Glutamatergic neuron (in vitro differentiated cells): ENCODE measurements at places on chromosomes 7 and 10. TPM values are rescaled to one million over a fixed set of nuclear protein-coding genes. Genes with fewer than 3 reads are reported as not detected.

- no peak overlapping the region for H3K27ac ChIP-seq
- H3K4me1 ChIP-seq: peaks cover 12% of the 10 kb centered on the region
- peaks cover 7% of the 10 kb centered on the region for H3K36me3 ChIP-seq
These were observed 21.6 kb downstream of the OGDHL start for GRCh38 chr10:49740346-49741107.

DNA sequence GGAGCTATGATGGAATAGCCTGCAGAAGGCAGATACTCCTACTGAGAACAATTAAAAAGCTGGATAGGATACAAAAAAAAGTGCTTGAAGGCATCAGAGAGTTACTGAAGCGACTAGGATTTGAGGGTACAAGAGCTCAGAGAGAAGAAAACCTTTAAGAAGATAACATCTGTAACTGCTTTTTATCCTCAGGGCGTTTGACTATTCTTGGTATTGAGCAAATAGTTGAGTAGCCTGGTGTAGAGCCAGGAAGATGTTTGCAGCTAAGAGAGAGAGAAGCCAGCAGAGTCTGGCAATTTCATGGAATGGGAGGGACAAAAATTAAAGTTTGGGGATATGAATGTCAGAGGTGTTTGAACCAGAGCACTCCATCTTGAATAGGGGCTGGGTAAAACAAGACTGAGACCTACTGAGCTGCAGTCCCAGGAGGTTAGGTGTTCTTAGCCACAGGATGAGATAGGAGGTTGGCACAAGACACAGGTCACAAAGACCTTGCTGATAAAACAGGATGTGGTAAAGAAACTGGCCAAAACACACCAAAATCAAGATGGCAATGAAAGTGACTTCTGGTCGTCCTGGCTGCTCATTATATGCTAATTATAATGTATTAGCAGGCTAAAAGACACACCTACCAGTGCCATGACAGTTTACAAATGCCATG lies 428.8 kb downstream of the SH2D4B start:
- no peaks in the 10 kb centered on the region for H3K4me1 ChIP-seq
- no peak overlapping the region for H3K27ac ChIP-seq

DNA sequence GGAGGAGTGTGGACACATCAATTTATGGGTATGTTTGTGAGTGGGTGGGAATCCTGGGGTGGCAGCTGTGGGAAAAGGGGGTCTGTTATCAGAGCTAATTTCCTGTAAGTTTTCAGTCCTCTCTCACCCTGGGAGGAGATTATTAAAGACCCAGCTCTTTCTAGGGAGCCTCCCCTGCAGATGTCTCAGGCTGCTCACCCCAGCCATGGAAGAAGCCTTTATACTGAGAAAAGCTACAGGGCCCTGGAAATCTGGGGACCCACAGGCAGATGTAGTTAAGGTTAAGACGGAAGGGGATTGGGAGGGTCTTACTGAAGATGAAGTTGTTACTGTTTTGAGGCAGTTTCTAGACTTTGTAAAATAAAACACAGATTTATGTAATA lies 4.6 kb downstream of the ZNF680 start:
- DNase-seq: no peak
- peaks cover 6% of the 10 kb centered on the region for H3K27me3 ChIP-seq
- peak overlapping the region; percentile 87 for H3K27ac ChIP-seq
- peak overlapping the region; percentile 55 for H3K4me3 ChIP-seq

GRCh38 chr7:121081327-121081936 lies 92.9 kb downstream of the CPED1 start:
- no peaks in the 10 kb centered on the region for H3K36me3 ChIP-seq
- DNase-seq: no peak
- no peak overlapping the region for H3K27ac ChIP-seq
- H3K27me3 ChIP-seq: no peaks in the 10 kb centered on the region

DNA sequence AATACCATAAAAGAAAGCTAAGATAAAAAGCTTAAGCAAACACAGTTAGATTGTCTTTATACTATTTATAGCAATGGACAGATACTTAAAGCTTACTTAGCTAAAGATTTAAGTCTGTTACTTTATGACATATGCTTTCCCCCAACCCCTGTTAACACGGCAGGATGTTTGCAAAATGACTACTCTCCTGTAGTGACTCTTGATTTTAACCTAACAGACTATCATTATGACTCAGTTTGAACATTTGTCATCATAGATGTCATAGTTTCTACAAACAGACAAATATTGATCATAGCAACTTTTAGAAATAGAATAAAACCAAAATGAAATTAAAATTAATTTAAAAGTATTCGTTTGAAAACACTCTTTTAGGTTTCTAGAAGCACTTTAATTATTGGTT lies 7.8 kb upstream of the COMMD3 start:
- H3K27ac ChIP-seq: no peak overlapping the region
- no peaks in the 10 kb centered on the region for H3K27me3 ChIP-seq
- no peak overlapping the region for H3K4me3 ChIP-seq

- peaks cover 19% of the 10 kb centered on the region for H3K27me3 ChIP-seq
- no peak for DNase-seq
- H3K4me1 ChIP-seq: peaks cover 53% of the 10 kb centered on the region
These were observed 24.1 kb downstream of the AGAP3 start for GRCh38 chr7:151110236-151110940.

DNA sequence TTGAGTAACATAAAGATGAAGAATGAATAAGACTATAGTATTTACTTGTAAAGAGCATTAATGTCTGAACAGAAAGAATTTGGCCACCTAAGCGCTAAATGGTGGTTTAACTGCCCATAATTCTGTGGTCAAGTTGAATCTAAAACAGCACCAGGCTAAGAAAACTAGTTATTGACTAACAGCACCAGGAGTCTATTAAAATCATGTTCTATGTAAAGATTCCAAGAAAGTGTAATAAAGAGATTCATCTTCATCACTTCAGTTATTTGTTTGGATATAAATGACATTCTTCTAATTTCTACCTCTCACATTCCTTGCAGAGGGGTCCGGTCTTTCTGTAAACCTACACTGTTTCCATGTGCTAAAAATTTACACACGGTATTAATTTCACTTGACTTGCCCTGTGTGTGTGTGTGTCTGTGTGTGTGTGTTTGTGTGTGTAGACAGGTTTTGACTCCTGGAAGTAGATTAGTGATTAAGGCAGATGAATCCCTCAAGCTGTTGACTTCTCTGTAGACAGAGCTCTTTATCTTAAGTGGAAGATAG lies 84.4 kb downstream of the KLF6 start:
- DNase-seq: no peak
- H3K27ac ChIP-seq: no peak overlapping the region
- H3K4me3 ChIP-seq: no peak overlapping the region
- no peaks in the 10 kb centered on the region for H3K36me3 ChIP-seq
- peaks cover 2% of the 10 kb centered on the region for H3K4me1 ChIP-seq
- H3K27me3 ChIP-seq: peaks cover 1% of the 10 kb centered on the region

DNA sequence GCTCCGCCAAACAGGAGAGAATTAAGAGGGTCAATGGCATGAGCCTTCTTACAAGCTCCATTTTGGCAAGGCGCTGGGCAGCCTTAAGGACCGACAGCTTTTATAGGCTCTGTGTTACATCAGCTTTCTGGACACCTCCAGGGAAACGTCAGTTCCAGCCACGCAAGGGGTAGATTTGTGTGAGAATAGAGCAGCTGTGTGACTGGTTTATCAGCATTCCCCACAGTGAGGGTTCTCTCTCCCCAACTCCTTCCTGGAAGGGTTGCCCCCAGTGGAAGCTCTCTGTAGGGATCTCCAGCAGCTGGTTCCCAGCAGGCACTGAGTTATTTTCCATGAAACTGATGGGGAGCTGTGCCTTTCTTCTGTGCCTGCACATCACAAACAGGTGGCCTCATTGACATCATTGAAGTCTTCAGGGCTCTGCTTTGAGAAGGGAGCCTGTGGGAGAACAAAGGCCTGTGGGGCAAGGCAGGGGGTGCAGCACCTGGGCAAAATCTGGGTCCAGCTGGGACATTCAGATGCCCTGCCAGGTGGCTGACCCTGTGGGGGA lies at the start of gene CUZD1:
Gene CUZD1 (minus strand): TSS at position 75 of the 550 bp plus-strand sequence. CDS start 14 bp downstream, at position 61.
- no peak for DNase-seq
- peaks cover 6% of the 10 kb centered on the region for H3K4me1 ChIP-seq
- peaks cover 9% of the 10 kb centered on the region for H3K36me3 ChIP-seq
- no peak within 1 kb of the TSS for H3K27ac ChIP-seq

DNA sequence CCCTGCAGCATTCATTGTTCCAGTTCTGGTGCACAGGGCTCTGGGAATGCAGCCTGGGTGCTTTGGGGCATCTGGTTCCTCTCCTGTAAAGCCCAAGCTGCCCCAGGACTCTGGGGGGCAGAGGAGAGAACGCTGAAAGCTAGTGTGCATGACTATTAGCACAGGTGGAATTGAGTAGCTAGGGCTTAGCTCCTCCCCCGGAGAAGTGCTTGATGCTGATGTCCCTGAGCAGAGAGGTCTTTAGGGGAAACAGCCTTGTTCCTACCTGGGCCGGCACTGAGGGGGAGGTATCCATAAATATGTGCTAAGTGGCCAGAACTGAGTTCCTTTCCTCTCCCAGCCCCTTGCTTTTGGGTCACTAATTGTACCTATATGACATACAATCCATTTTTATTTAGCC lies 3.9 kb downstream of the ADCY1 start:
- H3K27me3 ChIP-seq: peaks cover 11% of the 10 kb centered on the region
- no peak for DNase-seq

DNA sequence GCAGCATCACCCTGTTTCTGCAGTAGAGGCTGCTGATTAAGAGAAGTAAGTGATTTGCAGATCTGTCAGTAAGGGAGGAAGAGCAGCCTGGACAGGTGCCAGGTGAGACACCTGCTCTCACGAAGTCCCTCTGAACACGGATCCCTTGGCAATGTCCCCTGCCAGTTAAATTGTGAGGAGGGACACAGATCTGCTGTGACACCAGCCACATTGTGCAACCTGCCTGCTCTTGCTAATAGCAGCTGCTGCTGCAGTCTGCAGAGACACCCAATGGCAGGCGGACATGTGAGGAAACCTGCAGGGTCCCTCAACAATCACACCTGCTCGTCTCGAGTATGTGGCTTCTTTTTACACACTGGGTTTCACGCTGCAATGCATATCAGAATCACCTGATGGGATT lies 31.9 kb downstream of the ANXA11 start:
- H3K27ac ChIP-seq: no peak overlapping the region
- no peak overlapping the region for H3K4me3 ChIP-seq
- peaks cover 6% of the 10 kb centered on the region for H3K27me3 ChIP-seq
- no peaks in the 10 kb centered on the region for H3K36me3 ChIP-seq
- H3K4me1 ChIP-seq: peaks cover 3% of the 10 kb centered on the region

GRCh38 chr10:5036511-5036910 lies 32.9 kb upstream of the AKR1C2 start:
- H3K36me3 ChIP-seq: peaks cover 24% of the 10 kb centered on the region
- H3K27me3 ChIP-seq: no peaks in the 10 kb centered on the region
- H3K27ac ChIP-seq: no peak overlapping the region
- DNase-seq: no peak
- no peak overlapping the region for H3K4me3 ChIP-seq

GRCh38 chr10:21340331-21340730 lies 185.2 kb downstream of the SKIDA1 start:
- peaks cover 3% of the 10 kb centered on the region for H3K4me1 ChIP-seq
- no peaks in the 10 kb centered on the region for H3K36me3 ChIP-seq
- H3K27me3 ChIP-seq: no peaks in the 10 kb centered on the region
- no peak for DNase-seq
- H3K27ac ChIP-seq: no peak overlapping the region
- H3K4me3 ChIP-seq: peak overlapping the region; percentile 42

- peaks cover 6% of the 10 kb centered on the region for H3K27me3 ChIP-seq
- no peak overlapping the region for H3K27ac ChIP-seq
- no peaks in the 10 kb centered on the region for H3K36me3 ChIP-seq
- H3K4me3 ChIP-seq: no peak overlapping the region
- DNase-seq: no peak
These were observed 93.4 kb downstream of the DOCK4 start for GRCh38 chr7:112112822-112113255.

DNA sequence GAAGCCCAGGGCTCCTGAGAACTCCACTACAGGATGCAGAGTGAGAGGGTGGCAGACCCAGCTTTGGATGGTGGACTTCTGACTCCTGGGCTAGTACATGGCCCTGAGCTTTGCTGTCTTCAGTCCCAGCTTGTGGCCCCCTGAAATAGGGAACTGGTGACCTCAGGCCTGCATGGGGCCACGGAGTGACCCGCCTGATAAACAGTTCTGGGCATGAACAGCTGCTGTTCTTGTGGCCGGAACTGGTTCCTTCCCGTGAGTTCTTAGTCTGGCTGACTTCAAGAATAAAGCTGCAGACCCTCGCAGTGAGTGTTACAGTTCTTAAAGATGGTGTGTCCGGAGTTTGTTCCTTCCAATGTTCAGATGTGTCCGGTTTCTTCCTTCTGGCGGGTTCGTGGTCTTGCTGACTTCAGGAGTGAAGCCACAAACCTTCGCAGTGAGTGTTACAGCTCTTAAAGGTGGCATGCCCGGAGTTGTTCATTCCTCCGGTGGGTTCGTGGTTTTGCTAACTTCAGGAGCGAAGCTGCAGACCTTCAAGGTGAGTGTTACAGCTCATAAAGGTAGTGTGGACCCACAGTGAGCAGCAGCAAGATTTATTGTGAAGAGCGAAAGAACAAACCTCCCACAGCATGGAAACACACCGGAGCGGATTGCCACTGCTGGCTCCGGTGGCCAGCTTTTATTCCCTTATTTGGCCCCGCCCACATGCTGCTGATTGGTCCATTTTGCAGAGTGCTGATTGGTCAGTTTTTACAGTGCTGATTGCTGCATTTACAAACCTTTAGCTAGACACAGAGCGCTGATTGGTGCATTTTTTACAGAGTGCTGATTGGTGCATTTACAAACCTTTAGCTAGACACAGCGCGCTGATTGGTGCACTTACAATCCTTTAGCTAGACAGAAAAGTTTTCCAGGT lies 268.0 kb downstream of the ZEB1 start:
- H3K36me3 ChIP-seq: peaks cover 27% of the 10 kb centered on the region
- no peak for DNase-seq
- H3K4me3 ChIP-seq: no peak overlapping the region
- H3K27me3 ChIP-seq: no peaks in the 10 kb centered on the region

DNA sequence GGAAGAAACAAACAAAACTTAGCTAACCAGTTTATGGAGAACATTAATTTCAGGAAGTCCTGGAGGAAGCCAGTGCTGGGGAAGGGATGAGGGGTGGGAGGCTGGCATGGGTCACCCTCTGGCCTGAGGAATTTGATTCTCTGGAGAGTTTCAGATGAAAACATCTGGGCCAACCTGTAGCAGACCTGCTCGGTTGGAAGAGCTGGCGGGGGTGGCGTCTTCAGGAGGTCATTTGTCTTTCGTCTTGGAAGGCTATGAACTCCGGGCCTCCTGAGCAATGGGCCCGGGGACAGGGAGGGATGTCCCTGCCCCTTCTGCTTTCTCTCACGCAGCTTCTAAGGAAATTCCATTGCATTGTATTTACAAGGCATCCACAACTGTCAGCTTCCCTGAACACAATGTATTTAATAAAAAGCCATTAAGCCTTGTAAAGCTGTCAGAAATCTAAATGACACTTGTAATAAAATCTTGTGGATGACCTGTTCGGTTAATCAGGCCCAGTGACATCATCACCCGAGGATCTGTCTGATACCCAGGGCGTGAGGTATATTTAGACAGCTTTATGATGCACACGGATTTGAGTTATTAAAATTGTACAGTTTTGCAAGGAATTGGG lies 250.5 kb downstream of the RAB11FIP2 start:
- H3K4me1 ChIP-seq: no peaks in the 10 kb centered on the region
- H3K27me3 ChIP-seq: no peaks in the 10 kb centered on the region
- H3K4me3 ChIP-seq: no peak overlapping the region
- no peak for DNase-seq

Gene DPY19L1
- 12.3 TPM for total RNA-seq

Gene SH2B2
- 11.6 TPM for total RNA-seq

Gene WIPF3
- 0.37 TPM for total RNA-seq

Gene ASB15
- not detected for total RNA-seq
